Activated CD4-positive, alpha-beta T cell treated with anti-CD3 and anti-CD28 coated beads, Interleukin-2, amount 10 ng/mL, durations not matched to agents 24 days and 14 days (primary cell): ENCODE measurements at places on chromosomes 2 and 18. TPM values are rescaled to one million over a fixed set of nuclear protein-coding genes. Genes with fewer than 3 reads are reported as not detected.

- no peak for DNase-seq
Observed at GRCh38 chr2:86563650-86564061, 413 bp upstream of the CHMP3 start.

GRCh38 chr18:41165625-41166024, 789.4 kb upstream of the PIK3C3 start:
- no peak for DNase-seq

DNA sequence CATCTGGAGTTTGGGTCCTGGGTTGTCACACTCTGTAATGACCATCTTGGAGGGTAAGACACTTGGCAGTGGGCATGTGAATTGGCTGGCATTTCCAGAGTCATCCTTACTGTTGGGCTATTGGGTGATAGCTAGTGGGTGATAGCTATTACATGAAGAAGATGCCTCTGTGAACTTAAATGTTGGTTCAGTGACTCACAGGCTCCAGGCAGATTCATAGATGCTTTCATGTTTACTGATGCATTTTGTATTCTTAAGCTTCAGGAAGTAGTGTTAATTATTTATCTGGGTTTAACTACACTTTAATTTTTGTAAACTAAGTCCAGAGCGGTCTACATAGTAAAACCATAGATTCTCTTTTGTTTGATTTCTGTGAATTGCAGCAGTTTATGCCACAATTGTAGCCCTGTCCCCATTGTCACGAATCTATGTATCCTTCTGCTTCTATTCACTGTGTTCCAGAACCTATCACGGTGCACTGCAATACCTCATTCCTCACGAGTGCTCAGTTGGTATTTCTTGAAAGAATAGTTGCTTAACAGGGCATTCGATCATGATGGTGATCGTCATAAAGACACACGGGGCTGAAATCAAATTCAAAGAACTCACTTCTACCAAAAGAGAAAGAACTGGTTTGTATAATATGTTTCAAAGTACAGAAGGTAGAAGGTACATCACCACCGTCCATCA, 79.7 kb downstream of the GBX2 start:
- DNase-seq: no peak

DNA sequence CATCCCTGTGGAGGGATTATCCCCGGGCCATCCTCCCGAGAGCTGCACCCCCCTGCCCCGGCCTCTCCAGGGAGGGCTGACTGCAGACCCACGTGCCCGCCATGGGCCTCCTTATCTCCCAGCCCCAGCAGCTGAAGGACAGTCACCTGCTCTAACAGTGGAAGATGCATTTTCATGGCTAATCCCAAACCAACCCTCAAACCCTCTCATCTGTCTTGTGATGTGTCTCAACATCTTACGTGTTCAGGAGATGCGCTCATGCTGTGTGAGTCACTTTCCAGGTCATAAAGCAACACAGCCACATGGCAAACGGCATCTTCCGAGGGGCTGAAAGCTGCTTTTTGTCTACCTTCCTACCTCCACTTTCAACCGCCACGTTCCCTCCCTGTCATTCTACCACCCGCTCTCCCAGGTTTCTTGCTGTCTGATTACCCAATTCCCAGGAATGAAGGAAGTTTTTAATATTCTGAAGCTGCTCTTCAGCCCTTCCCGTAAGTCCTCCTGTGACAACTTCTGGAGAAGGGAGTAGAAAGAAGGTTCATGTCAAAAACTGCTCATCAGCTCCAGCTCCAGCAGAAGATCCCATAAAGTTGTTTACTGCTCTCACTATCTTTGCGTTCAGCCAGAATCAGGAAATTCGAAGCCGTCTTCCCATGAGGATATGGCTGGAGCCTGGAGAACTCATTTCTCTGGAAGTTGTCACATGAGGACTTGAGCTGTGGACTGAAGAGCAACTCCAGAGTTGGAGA, 54.5 kb downstream of the MBP start:
- DNase-seq: no peak

Gene CNTNAP5
- total RNA-seq: not detected in 2 replicates

GRCh38 chr2:145016711-145017110, 496.8 kb upstream of the ZEB2 start:
- DNase-seq: no peak

GRCh38 chr2:239035361-239035814, 187.5 kb downstream of the TWIST2 start:
- peak; percentile 91 for DNase-seq

Gene ALK
- total RNA-seq: not detected in 2 replicates

Gene BOK
- total RNA-seq: 0.17 and 0.77 TPM in 2 replicates

DNA sequence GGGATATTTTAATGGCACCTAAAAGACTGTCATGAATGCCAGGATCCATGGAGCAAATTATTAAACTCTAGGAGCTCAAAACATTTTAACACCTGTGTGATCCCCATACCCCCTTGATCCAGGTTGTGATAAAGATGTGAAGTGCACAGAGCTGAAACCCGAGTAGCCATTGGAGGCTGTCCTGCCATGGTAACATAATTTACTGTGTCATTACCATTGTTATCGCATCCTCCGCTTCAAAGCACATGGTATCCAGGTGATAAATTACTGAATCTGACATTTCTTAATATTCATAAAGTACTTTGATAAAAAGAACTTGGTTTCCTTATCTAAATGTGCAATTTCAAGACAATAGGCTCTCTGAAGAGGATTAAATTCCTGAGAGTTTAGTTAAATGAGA, 109.3 kb downstream of the CHST9 start:
- no peak for DNase-seq

- no peak for DNase-seq
Observed at GRCh38 chr2:186820303-186820702, 28.7 kb downstream of the ZSWIM2 start.

Gene NTSR2
- not detected in 2 replicates for total RNA-seq

Gene HOXD12
- not detected in 2 replicates for total RNA-seq

- no peak for DNase-seq
Observed at GRCh38 chr2:222115296-222115695, 183.5 kb downstream of the PAX3 start.

GRCh38 chr2:41924024-41924423, 123.8 kb upstream of the PKDCC start:
- DNase-seq: no peak

Gene FOXD4L1
- total RNA-seq: 0.17 and 0.30 TPM in 2 replicates

GRCh38 chr2:63578767-63579166, 9.5 kb downstream of the WDPCP start:
- DNase-seq: no peak

DNA sequence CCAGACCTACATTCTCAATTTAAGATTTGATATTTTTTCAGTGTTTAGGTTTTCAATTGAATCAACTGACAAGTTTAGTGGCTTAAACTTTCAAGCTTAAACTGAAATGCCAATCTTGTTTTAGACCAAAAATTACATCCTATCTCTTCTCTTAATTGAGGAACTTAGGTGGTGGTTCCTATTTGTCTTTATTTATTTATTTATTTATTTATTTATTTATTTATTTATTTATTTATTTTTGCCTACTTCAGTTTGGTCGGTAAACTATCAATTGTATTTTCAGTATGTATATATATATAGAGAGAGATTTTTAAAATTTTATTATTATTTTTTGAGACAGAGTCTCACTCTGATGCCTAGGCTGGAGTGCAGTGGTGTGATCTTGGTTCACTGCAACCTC, 68.1 kb downstream of the NEDD4L start:
- no peak for DNase-seq

Gene TAF4B
- total RNA-seq: 17.5 and 17.8 TPM in 2 replicates

Gene SPDYA
- total RNA-seq: 1.9 TPM in 2 replicates

Gene TBR1
- total RNA-seq: 0.16 TPM in 1 of 2 replicates, not detected in the other

Gene REG3G
- total RNA-seq: not detected in 2 replicates

Gene TYMS
- 269 and 276 TPM in 2 replicates for total RNA-seq

DNA sequence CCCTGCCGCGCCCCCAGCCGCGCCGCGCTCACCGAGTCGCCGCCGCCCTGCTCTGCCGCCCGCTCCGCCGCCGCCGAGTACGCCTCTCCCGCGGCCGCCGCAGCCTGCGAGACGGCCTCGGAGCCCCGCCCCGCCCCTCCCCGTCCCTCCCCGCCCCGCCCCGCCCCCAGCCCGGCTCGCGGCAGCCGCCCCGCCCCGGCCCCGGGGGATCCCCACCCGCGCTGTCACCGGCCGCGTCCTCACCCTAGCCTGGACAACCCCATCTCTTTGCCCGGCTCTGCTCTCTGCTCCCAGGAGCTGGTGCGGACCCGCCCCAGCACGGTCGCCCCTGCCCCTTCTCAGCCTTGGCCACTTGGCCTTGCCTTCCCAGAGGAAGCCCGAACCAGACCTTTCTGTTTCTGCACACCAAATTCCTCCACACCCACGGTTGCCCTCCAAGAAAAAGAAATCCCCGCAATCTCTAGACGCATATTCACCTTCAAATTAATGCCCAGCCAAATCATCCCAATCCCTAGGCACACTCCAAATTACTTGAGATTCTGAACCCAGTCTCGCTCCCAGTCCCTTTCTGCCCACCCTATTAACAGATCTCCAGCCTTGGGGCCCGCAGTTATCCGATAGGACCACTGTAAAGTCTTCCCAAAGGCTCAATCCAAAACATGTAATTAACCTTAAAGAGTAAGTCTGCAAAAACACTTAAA, at the start of gene CYRIA:
CYRIA (minus strand) TSS at position 87 of the 701 bp plus-strand sequence. CDS start 77,715 bp downstream, outside the sequence.
- DNase-seq: peak; percentile 89
